ENCODE measurements at places on chromosomes 1 and 21.

GRCh38 chr1:33535334-33535733 lies 62.9 kb downstream of the ZSCAN20 start:
- no peak for DNase-seq

DNA sequence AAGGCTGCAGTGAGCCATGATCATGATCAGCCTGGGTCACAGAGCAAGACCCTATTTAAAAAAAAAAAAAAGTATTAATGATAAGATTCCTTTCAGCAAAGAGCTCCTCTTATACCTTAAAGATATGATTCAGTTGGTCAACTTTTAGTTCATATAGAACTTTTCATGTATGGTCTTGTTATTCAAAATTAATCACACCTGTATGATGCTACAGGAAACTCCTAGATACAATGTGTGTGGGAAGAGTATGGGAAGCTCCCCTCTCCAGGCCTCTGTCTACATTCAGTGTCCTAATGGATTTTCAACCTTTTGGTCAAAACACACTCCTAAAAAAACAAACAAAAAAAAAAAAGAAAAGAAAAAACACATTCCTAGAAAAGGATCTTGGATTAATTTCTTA lies 17.1 kb downstream of the MR1 start:
- no peak for DNase-seq

- no peak for DNase-seq
Observed at GRCh38 chr1:74549932-74550331, 37.5 kb upstream of the LRRC53 start.

DNA sequence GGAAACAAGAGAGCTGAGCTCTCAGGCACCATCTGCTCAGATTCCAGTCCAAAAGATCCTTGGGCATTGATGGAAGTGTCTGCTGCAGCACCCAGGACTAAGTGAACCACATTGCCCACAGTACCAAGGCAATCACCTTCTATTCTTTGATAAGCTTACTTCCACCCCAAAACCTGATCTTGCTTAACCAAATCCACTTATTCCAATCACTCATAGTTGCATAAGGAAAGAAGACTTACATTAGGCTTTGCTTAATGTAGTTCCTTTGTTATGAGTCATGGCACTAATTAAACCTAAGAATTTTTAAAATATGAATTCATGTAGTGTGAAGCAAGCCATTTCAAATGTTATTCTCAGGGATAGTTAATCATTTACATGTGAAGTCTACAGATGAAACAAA lies 84.5 kb downstream of the UCHL5 start:
- DNase-seq: no peak

GRCh38 chr1:17372955-17373354 lies 959 bp downstream of the PADI6 start:
- DNase-seq: no peak

DNA sequence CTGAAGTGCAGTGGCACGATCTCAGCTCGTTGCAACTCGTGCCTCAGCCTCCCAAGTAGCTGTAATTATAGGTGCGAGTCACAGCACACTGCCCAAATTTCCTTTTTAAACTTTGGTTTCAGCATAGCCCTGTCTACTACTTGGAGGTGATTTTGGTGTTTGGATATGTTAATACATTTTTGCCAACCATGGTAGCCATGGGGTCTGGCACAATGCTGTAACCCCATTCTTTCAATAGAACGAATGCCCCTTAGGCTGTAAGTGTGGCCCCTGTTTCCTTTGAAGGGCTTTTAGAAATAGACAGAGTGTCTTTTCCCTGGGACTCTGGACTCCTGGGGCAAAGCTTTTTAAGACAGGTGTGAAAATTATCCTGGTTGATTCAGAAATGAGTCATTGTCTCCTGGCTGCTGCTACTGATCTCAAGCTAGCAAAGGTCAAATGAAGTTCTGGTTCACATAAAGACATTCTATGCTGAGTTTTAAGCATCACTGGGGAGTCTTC lies 141.1 kb upstream of the RUNX1 start:
- no peak for DNase-seq

DNA sequence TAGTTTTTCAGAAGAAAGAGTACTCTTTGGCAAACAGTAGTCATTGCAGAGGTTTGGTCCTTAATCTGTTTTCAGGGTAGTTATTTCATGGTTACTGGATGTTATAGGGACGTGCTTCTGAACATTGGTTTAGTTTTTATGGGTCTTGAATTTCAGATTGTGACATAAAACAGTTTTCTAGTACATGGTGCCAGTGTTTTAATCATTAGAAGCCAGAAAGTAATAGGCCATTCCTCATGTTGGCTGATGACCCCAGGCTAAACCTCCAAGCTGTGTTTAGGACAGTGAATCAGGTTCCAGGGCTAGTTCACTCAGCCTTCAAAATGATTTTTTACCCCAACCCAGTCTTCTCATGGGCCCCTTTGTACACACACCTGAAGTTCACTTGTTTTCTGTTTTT lies 73.3 kb downstream of the OLFML2B start:
- DNase-seq: no peak
